ENCODE measurements at places on chromosomes 13 and 19. TPM values are rescaled to one million over a fixed set of nuclear protein-coding genes. Genes with fewer than 3 reads are reported as not detected.

DNA sequence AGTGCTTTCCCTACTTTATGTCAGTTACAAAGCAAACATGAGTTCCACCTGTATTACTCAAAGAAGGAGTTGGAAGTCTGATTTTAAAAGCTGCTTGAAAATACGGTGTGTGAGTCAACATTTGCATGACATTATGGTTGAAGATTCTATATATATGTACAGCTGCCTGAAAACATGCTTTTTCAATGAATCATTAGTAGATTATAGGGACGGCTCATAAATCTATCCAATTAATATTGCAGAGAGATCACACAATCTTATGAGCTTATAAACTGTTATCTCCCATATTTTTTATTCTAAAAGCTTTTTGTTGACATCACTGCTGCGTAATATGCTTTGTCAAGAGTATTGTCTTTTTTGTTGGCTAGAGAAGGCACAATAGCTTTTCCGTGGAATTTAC is 873.8 kb downstream of the SLITRK6 start:
- no peak for DNase-seq

DNA sequence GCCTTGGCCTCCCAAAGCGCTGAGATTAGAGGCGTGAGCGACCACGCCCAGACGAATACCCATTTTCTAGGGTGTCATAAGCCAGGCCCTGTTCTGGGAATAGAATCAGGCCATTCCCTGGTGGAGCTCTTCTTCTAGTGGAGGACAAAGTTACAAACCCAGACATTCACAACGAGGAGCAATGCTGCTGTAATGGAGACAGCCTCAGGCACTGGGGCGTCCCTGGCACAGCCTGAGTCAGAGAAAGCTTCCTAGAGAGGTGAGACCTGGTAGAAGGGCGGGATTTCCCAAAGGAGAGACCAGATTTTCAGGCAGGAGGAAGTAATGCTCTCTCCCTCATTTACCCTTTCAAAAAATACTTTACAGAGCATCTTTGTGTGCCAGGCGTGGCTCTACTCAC is 12.7 kb downstream of the PRKCG start:
- no peak for DNase-seq

- no peak for DNase-seq
Observed at GRCh38 chr19:2180881-2181632, 17.3 kb downstream of the DOT1L start.

DNA sequence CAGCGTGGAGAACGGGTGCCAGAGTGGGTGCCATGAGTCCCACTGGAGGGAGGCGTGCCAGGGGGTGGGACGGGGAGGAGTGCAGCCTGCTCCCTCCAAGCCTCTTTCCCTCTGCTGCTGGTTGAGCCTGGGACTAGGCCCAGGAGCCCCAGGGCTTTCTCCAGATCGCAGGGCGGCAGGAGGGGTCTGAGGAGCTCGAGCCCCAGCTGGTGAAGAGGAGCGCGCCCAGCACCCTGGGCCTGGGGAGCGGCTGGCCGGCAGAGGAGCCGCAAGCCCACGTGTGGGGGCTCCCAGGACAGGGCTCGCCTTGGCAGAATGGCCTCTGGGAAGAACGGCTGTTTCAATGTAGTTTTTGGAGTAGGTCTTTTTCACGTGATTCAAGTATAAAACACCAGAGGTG is 12.2 kb upstream of the DCUN1D2 start:
- DNase-seq: no peak

DNA sequence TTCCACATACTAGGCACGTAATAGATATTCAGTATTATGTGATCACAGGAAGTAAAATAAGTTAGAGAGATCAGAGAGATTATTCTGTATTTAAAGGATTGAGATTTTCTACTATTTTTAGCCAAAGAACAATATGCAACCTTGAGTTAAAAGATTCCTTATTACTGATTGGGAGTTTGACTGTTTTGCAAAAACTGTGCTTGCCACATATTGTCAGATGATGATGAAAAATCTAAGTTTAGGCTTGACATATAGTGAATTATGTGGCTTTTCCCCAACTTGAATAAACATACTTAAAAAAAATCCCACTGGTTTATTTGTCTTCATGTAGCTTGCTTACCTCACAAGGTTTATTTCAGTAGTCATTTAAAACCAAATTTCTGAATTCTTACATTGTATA is 194.4 kb downstream of the KCNRG start:
- DNase-seq: no peak

- DNase-seq: no peak
Observed at GRCh38 chr13:111640006-111640405, 319.6 kb downstream of the TEX29 start.

GRCh38 chr19:5302396-5302795 is 38.2 kb downstream of the PTPRS start:
- DNase-seq: no peak

DNA sequence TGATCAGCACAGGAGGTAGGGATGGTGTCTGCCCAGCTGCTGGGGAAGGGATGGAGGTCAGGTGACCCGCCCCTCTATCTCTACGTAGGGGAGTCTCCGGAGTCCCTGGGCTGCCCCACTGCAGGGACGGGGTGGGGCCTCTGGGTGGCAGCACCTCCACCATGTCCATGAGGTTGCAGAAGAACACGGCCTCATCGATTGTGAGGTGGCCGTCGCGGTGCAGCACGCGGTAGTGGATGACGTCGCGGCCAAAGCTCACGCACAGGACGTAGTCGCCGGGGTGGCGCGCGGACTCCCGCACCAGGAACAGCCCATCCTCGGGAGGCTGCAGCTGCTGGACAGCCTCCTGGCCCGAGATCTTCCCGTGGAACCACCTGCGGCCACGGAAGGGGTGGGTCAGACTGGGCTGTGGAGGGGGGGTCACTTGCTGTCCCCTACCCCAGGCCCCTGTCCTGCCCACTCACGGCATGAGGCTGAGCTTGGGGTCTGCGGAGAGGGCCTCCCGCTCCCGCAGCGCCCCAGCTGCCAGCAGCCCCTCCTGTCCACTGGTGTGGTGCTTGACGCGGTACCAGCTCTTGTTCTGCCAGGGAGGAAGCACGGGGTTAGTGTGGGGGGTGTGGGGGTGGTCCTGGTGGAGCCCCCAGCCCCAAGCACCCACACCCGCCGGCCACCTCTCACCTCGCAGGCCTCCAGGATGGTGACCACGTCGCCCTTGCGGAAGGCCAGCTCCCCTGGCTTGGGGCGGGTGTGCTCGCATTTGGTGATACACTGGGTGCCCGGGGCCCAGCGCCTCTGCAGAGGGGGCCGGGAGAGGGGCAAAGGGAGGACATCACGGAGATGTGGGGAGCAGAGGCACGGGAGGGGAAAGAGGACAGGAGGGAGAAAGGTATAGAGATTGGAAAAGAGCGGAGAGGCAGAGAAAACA is 2.3 kb downstream of the MATK start:
- DNase-seq: no peak

GRCh38 chr19:50880241-50880640 is 7.0 kb downstream of the KLK2 start:
- no peak for DNase-seq

DNA sequence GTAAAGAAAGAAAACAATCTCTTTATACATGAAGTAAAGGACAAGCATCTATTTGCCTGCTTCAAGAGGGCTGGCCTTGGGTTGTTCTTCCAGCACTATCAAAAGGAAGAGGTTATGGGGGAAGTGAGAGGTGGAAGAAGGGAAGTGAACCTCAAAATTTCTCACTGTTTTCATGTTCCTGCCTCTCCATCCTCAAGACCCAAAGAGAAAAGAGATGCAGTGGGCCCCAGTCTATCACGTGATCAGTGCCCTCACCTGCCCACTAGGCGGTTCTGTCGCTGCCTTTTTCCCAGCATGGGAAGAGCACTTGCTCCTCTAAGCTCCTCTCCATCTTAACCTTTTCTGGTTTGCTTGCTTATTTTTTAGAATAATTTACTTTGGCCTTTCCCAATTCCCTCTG is 6.2 kb upstream of the USP12 start:
- DNase-seq: no peak

GRCh38 chr13:59363947-59364346 is 799.8 kb downstream of the DIAPH3 start:
- DNase-seq: no peak

DNA sequence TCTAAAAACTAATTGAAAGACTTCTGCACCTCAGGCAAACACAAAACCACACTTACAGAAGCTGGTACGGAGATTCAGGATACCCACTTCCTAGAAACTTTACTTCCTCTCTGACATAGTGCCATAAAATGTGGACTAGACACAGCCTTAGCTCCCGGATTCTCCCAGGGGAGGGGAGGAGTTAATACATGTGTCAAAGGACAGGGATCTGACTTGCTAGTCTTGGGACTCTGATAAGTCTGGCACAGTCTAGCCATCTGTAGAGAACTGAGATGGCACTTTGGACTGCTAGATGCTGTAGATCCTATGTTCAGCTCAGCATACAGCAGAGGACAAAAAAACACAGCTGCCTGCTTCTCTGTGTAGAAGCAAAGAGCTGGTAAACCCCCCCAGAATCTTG is 769.8 kb upstream of the MIR17HG start:
- DNase-seq: no peak

DNA sequence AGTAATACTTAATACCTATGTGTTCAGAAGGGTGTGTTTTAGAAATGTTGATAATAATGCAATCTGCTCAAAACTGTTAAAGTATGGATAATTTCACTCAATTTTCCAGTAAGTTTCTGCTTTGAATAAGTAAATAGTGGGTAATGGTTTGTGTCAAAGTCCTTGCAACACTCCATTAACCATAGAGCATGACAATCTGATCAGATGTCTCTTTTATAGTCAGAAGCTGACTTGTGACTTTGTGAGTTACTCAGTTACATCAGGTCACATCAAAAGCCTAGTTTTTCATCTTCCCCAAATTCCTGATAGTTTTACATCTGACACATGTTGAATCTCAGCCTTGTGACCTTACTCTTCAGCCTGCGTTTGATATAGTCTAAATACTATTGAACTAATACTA is 338.0 kb downstream of the EFNB2 start:
- DNase-seq: no peak

- DNase-seq: no peak
Observed at GRCh38 chr13:91351123-91351522, 3.6 kb downstream of the MIR17HG start.

- no peak for DNase-seq
Observed at GRCh38 chr13:98488736-98489135, 88.2 kb downstream of the STK24 start.

DNA sequence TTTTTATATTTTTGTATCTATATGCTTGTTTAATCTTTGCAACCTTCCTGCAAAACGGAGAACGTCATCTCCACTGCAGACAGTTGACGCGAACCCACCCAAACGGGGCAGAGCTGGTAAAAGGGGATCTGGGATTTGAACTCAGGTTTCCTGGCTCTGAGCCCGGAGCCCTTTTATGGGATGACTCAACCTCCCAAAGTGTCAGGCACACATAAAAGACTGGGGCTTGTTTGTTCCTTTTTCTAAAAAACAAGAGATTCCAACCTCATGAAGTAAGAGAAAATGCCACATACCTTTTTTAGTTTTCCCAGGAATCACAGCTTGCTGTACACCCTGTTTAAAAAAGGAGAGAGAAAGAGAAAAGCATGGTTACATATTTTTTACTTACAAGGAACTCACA is 78.9 kb downstream of the GADD45B start:
- DNase-seq: no peak

GRCh38 chr19:49344505-49345423 is 9.6 kb downstream of the CD37 start:
- no peak for DNase-seq

The SIGLEC5 gene
- not detected for polyA plus RNA-seq

The SPRYD7 gene
- 9.4 TPM for polyA plus RNA-seq

The ZNF154 gene
- 24.5 TPM for polyA plus RNA-seq

The CYSLTR2 gene
- polyA plus RNA-seq: 0.64 TPM

The TMED1 gene
- polyA plus RNA-seq: 56.0 TPM

The ZNF583 gene
- polyA plus RNA-seq: 8.6 TPM
